ENCODE measurements at places on chromosomes 3 and 15. TPM values are rescaled to one million over a fixed set of nuclear protein-coding genes. Genes with fewer than 3 reads are reported as not detected.

DNA sequence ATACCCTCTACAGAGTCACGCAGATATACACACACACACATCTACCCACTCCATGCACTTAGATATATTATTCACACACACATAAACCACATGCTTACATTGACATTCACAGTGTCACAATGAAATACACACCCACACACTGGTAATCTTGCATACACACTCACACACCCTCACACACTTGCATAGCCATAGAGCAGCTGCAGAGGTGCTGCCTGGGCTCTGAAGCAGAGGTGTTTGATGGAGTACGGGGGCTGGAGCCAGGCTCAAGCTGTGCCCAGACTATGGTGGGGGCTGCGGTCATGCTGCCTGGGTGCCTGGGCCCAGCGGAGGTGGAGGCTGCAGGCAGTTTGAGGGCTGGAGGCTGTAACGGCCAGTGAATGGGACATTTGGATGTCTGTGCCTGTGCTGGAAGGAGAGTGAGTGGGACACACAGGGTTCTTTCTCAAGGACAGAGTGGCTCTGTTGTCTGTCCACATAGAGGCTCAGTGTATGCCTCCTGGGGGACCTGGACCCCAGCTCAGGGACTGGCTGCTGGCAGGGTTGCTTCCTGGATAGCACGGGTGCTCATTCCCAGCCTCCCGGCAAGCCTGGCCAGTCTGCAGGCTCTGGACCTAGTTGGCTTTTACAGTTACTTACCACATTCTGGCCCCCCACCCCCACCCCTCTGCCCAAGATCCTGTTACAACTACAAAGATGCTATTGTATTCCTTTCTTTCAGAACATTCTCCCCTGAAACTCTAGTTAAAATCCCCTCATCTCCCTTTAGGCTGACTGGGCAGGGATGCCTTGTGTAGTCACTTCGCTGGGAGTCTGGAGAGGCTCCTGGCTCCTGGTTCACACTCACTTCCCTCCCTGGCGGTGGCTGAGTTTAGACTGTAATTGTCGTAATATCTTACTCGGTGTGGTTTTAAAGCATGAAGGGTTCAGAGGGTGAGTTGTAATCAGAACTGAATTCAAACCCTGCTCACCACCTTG is 12.5 kb downstream of the GASK1A start:
- no peak overlapping the region for H3K4me3 ChIP-seq
- no peaks in the 10 kb centered on the region for H3K36me3 ChIP-seq
- no peaks in the 10 kb centered on the region for H3K27me3 ChIP-seq
- H3K27ac ChIP-seq = no peak overlapping the region

- DNase-seq = no peak
- H3K36me3 ChIP-seq = peaks cover 93% of the 10 kb centered on the region
- no peaks in the 10 kb centered on the region for H3K27me3 ChIP-seq
- H3K4me1 ChIP-seq = no peaks in the 10 kb centered on the region
- no peak overlapping the region for H3K4me3 ChIP-seq
These were observed 27.6 kb downstream of the TKT start for GRCh38 chr3:53227993-53228885.

Gene CYP1A1
- 0.36 TPM for total RNA-seq

Gene CHRFAM7A
- total RNA-seq = 4.3 TPM

Gene NME9
- total RNA-seq = not detected

Gene WDR93
- not detected for total RNA-seq

Gene RASGRP1
- 0.71 TPM for total RNA-seq

DNA sequence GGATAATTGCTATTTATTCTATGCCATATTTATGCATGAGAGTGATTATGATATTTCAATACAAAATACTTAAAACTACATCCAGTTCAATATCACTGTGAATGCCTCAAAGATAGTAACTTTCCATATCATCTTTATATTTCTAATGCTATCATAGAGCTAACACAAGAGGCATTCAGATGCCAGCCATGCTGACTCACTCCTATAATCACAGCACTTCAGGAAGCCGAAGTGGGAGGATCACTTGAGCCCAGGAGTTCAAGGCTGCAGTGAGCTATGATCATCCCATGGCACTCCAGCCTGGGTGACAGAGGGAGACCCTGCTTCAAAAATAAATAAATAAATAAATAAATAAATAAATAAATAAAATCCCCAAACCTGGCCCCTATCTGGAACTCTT is 498.7 kb downstream of the EPHA3 start:
- H3K4me3 ChIP-seq = no peak overlapping the region
- H3K36me3 ChIP-seq = no peaks in the 10 kb centered on the region
- no peak for DNase-seq
- H3K27me3 ChIP-seq = no peaks in the 10 kb centered on the region

GRCh38 chr3:89571298-89571697 is 463.9 kb downstream of the EPHA3 start:
- H3K36me3 ChIP-seq = no peaks in the 10 kb centered on the region
- H3K27me3 ChIP-seq = no peaks in the 10 kb centered on the region
- H3K4me1 ChIP-seq = peaks cover 9% of the 10 kb centered on the region

- no peak overlapping the region for H3K4me3 ChIP-seq
- no peaks in the 10 kb centered on the region for H3K36me3 ChIP-seq
- no peaks in the 10 kb centered on the region for H3K4me1 ChIP-seq
- no peak overlapping the region for H3K27ac ChIP-seq
- no peaks in the 10 kb centered on the region for H3K27me3 ChIP-seq
These were observed 66.5 kb downstream of the IGSF11 start for GRCh38 chr3:118968111-118968510.

DNA sequence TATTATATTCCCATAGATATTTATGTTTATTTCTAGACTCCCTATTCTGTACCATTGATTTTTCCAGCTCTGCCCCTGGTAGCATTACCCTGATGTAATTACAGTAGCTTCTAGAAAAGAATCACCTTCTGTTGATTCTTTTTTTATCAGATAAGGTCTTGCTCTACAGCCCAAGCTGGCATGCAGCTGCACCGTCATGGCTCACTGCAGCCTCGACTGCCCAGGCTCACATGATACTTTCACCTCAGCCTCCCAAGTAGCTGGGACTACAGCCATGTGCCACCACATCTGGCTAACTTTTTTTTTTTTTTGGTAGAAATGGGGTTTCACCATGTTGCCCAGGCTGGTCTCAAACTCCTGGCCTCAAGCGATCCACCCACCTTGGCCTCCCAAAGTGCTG is 41.8 kb downstream of the SLC24A1 start:
- no peak overlapping the region for H3K4me3 ChIP-seq
- peaks cover 16% of the 10 kb centered on the region for H3K36me3 ChIP-seq
- no peak overlapping the region for H3K27ac ChIP-seq
- DNase-seq = no peak
- H3K27me3 ChIP-seq = no peaks in the 10 kb centered on the region

Gene EAF2
- total RNA-seq = 6.4 TPM

GRCh38 chr3:117417411-117417810 is 707.8 kb downstream of the TUSC7 start:
- no peaks in the 10 kb centered on the region for H3K27me3 ChIP-seq
- no peak overlapping the region for H3K4me3 ChIP-seq
- no peak overlapping the region for H3K27ac ChIP-seq
- DNase-seq = no peak

- no peak overlapping the region for H3K4me3 ChIP-seq
- DNase-seq = no peak
- no peaks in the 10 kb centered on the region for H3K27me3 ChIP-seq
- H3K4me1 ChIP-seq = no peaks in the 10 kb centered on the region
- no peak overlapping the region for H3K27ac ChIP-seq
These were observed 29.4 kb downstream of the TP53BP1 start for GRCh38 chr15:43463507-43463906.

DNA sequence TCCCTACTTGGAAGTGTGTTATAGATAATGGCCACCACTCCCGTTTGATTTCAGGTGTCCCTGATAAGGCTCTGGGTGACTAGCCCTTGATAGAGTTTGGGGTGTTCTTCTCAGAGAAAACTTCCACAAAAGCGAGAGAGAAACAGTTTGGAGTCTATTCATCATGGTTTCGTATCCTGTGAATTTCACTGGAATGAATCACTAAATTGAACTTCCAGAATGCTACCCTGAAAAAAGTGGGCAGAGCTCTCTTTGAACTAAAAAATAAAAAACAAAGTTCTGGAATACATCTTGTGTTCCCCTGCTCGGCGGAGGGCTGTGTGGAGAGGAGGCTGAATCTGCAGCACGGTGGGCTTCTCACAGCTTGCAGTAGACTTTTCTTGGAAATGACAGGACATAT is 52.8 kb upstream of the FAM98B start:
- no peak overlapping the region for H3K4me3 ChIP-seq
- no peaks in the 10 kb centered on the region for H3K27me3 ChIP-seq
- no peaks in the 10 kb centered on the region for H3K4me1 ChIP-seq
- H3K27ac ChIP-seq = no peak overlapping the region
- no peaks in the 10 kb centered on the region for H3K36me3 ChIP-seq
- DNase-seq = no peak

DNA sequence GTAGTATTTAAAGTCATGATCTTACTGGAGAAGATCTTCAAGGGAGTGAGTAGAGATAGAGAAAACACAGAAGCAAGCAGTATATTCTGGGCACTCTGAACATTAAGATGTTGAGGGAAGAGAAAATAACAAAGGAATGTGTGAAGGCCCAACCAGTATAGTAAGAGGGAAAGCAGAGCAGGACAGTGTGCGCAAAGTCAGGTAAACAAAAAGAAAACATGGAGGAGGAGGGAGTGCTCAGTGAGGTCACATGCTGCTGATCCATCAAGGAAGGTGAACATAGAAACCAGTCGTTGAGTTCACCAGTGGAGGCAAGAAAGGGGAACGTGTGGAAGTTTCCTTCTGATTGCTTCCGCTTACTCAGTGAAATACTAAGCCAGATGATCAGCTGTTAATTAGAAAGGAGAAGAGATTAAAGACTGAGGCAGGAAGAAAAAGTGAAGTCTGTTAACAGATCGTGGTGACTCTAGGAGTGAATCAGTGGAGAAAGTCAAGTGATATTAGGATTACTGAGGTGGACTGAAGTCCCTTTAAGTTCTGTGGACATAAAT is 47.2 kb downstream of the OPA1 start:
- DNase-seq = no peak
- H3K27me3 ChIP-seq = no peaks in the 10 kb centered on the region

GRCh38 chr15:81183439-81183775 is 13.3 kb upstream of the IL16 start:
- H3K4me1 ChIP-seq = peaks cover 20% of the 10 kb centered on the region
- peak overlapping the region; percentile 22 for H3K4me3 ChIP-seq
- no peaks in the 10 kb centered on the region for H3K36me3 ChIP-seq

DNA sequence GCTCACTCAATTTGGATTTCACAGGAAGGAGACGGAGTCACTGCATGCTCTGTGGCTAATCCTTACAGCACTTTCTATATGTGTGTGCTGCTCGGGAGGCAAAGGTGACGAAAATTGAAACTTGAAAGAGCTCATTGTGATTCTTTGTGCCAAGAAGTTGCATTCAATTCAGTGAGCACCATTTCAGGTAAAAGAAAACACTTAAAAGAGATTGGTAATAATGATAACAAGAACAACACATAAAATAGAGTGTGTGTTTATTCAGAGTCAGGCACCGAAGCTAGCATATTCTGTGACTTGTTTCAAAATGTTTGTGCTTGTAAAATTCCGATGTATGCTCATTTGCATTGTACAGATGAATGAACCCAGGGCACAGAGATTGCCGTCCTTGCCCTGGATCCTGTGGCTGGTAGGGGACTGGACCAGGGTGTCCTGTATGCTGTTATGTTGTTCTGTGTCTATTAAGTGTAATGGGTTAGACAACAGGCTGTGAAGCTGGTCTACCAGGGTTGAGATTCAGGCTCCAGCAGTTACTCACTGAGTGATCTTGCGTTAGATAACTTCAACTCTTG is 193.3 kb upstream of the PROK2 start:
- no peaks in the 10 kb centered on the region for H3K36me3 ChIP-seq
- H3K4me3 ChIP-seq = no peak overlapping the region
- no peak overlapping the region for H3K27ac ChIP-seq
- DNase-seq = no peak
- H3K4me1 ChIP-seq = no peaks in the 10 kb centered on the region

DNA sequence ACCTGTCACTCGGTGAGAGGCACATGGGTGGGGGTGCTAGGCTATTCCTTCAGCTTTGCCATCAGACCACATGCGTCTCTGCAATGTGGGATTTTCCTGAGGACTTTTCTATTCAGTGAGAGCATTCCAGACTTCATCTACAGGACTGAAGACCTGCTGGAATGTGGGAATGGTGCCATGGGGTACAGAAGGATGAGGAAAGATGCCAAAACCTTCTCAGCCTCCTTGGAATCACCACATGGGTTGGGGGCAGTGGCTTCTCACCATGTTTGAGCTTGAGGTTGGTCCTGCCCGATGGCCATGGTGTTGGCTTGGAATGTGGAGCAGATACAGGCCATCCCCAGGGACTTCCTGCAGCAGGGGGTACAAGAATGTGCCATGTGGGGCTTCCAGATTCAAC is 80.9 kb upstream of the KLF13 start:
- H3K4me1 ChIP-seq = peaks cover 7% of the 10 kb centered on the region
- DNase-seq = peak; percentile 51
- no peaks in the 10 kb centered on the region for H3K36me3 ChIP-seq
- no peak overlapping the region for H3K27ac ChIP-seq
- no peaks in the 10 kb centered on the region for H3K27me3 ChIP-seq

Gene STRIT1
- total RNA-seq = not detected

Gene SCAMP5
- total RNA-seq = 1.3 TPM

Gene IMPG2
- total RNA-seq = 1.1 TPM

DNA sequence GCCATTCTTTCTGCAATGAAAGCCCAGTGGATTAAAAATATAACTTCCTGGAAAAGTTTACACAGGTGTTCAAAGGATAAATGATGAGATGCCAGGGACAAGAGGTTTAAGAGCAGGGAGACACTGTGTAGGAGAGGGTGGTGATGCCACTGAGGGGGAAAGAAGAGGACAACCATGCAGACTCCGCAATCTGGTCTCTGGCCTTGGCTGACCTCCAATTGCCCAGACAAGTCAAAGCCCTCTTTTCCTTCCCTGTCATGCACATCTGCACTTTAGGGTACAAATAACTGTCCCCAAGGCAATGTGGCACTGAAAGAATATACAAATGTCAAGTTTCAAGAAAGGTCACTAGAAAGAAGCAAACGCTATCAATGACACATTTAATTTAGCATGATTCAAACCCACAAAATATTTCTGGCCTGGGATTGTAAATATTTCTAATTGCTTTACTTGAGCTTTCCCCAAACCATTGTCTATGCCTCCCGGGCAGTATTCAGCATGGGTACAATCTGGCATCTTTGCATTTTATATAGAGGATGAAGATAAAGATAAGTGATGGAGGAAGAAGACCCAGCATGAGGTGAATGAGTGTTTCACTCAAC is 319.4 kb downstream of the PLCL2 start:
- no peak for DNase-seq
- no peaks in the 10 kb centered on the region for H3K4me1 ChIP-seq
- H3K36me3 ChIP-seq = peaks cover 19% of the 10 kb centered on the region
- no peak overlapping the region for H3K4me3 ChIP-seq
- no peak overlapping the region for H3K27ac ChIP-seq

- no peaks in the 10 kb centered on the region for H3K4me1 ChIP-seq
- no peak for DNase-seq
- H3K27ac ChIP-seq = no peak overlapping the region
- H3K27me3 ChIP-seq = no peaks in the 10 kb centered on the region
These were observed 254.5 kb downstream of the NEK10 start for GRCh38 chr3:27114684-27115083.

- no peaks in the 10 kb centered on the region for H3K4me1 ChIP-seq
- no peaks in the 10 kb centered on the region for H3K36me3 ChIP-seq
- H3K4me3 ChIP-seq = no peak overlapping the region
- no peak for DNase-seq
- no peaks in the 10 kb centered on the region for H3K27me3 ChIP-seq
These were observed 159.3 kb upstream of the C2CD4B start for GRCh38 chr15:62324382-62324781.

Gene FAH
- 11.5 TPM for total RNA-seq

GRCh38 chr3:153287017-153287416 is 125.0 kb downstream of the RAP2B start:
- H3K4me3 ChIP-seq = no peak overlapping the region
- H3K27me3 ChIP-seq = no peaks in the 10 kb centered on the region
- no peak overlapping the region for H3K27ac ChIP-seq
- no peaks in the 10 kb centered on the region for H3K4me1 ChIP-seq

Gene GNAT1
- not detected for total RNA-seq
